ENCODE measurements at places on chromosomes 3 and 15.

DNA sequence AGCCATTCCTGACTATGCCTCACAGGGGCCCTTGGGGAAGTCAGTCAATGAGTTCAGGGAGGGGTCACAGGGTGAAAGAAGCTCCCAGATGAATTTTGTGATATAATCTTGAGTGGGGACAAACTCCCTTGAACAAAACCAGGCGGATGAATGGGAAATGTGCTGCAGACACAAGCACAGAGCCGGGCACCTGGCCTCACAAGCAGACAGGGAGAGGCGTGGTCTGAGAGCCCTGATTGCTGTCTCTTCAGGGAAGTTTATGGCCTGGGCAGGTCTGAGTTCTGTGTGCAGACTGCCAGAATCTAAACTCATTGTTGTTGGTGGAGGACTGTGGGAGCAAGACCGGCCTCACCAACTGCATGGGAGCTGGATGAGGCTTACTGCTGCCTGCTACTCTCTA is 591.8 kb downstream of the EPHA3 start:
- DNase-seq, result no peak

GRCh38 chr3:111566844-111567243 is 24.8 kb downstream of the CD96 start:
- no peak for DNase-seq

DNA sequence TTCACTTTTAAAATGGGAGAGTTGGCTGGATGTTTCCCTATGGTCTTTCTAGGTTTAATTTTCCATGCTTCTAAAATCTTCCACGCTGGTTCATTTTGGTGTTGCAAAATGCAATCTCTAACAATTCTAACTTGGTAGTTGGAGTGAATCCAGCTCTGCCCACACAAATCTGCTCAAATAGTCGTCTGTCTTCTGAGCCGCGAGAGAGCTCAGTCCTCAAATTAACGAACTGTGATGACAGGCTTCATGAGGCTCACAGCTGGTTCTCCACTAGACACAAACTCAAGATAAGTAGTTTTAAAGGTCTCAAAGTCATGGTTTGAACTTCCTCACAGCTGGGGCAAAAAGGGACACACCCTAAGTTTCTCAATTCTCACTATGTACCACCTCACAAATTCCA is 178.6 kb upstream of the LYSMD4 start:
- DNase-seq, result no peak

DNA sequence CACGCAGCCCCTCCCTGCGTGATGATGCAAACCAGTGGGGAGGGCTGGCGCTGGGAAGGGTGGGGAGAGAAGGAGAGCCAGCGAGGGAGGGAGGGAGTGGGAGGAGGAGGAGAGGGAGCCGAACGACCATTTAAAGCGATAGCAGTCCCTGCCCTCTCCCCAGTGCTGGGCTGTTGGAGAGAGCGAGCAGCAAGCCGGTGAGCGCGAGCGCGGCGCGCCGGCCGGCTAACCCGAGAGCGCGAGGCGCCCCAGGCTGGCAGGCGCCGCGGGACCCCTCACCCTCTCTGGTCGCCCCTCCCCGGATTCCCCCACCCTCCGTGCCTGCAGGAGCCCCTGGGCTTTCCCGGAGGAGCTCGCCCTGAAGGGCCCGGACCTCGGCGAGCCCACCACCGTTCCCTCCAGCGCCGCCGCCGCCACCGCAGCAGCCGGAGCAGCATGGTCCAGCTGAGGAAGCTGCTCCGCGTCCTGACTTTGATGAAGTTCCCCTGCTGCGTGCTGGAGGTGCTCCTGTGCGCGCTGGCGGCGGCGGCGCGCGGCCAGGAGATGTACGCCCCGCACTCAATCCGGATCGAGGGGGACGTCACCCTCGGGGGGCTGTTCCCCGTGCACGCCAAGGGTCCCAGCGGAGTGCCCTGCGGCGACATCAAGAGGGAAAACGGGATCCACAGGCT is at the start of gene GRM7:
TSS of gene GRM7 (plus strand) at position 162 of the 671 bp plus-strand sequence.
- DNase-seq, result no peak

DNA sequence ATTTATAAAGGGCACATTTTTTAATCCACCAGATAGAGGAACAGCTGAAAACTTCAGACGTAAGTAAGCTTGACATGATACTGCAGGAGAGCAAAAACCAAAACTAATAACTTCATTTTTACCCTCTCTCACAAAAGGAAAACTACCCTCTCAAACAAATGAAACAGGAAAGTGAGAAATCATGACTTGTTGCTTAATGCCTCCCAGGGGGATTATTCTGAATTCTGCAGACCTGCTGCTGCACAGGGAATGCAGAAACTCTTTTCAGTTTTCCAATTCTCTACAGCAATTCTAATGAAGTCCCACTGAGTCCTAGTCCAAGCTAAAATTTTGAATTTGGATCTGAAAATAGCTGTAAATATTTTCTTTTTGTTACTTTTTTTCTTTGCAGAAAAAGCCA is 637.1 kb upstream of the CCDC54 start:
- DNase-seq, result no peak

DNA sequence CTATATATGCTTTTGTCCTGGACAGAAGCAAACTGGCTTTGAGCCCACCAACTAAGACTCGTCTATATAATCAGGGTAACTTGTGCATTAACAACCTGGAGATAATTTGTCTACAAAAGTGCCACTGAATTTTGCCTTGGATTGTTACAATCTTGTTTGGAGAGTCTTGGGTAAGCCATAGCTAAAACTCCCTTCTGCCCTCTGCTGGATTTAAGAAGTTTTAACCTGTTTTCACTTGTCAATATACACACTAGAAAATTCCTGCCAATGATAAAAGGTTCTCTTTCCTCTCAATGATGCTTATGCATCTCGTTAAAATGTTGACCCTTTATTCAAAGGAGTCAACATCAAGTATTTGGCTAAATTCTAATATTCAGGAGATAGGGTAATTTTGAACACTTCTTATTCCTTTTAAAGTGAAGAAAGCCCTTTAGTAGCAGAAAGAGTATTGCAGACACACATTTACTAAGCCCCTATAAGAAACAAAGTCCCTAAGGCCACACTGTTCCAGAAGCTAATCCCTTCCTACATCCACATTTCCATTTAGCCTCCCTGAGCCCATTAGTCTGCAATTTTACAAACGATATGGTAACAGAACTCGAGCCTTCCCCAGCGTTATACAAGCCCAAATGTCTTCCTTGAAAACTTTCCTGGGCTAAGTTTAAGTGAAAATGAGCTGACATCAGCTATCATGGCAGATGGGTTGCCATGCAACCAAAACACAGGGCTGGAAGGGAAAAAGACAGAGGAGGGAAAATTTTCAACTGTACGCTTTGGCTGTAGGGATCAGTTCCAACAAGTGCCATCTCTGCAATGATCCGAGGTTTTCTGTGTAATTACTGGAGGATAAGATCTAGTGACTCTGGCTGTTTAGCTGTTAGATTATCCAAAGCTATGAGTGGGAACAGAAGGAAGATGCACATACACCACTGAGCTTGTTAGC is 75.9 kb upstream of the FGF12 start:
- peak; percentile 53 for DNase-seq

DNA sequence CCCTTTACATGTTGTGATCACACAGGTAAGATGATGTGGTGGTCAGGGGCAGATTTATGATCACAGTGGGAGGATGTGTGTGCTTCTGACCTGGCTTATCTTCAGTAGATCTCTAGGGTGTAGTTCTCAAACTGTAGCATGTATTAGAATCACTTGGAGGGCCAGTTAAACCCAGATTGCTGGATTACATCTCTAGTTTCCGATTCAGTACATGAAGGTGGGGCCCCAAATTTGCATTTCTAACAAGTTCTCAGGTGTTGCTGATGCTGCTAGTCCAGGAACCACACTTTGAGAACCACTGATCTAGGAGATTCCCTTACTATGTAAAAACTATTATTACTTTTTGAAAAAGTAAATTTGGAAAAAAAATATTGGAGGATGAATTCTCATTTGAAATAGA is 199.3 kb upstream of the GOLIM4 start:
- DNase-seq, result no peak

GRCh38 chr3:55619046-55619808 is 132.1 kb upstream of the WNT5A start:
- no peak for DNase-seq

- peak; percentile 74 for DNase-seq
Measured at GRCh38 chr3:143824735-143825385, 23.4 kb downstream of the SLC9A9 start.

DNA sequence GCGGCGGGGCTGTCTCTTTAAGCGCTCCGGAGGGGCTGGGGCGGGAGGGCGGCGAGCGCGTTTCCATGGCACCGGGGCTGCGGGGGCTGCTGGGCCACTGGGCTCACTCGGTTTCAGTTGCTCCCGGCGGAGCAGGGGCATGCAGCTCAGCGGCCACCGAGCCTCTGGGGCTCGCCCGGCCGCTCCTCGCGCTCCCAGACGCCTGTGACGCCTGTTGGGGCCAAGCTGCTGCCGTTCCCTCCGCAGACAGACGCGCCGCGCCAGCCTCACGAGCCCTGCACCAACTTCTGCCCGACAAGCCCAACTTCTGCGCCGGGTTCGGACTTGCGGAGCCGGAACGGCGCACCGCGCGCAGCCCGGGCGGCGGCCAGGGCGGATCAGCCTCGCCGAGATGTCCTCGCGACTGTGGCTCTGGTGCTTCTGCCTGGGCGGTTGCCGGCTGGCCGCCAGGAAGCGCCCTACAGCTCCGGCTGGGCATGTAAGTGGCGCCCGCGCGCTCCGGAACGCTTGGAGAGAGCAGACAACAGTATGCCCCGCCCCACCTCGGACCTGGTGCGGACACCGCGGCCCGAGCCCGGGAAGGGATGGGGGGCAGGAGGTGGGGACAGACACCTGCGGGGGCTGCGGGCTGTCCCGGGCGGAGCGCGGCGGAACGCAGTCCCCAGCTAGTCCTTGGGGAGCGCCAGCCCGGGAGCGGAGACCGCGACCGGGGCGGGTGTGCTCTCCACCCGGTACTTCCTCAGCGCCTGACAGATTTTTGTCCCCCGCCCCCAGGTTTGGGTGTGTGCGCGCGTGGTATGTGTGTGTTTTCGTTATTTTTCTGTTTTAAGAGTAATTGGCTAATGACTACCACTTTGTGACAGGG is 154.1 kb upstream of the GOLIM4 start:
- DNase-seq, result peak; percentile 88

DNA sequence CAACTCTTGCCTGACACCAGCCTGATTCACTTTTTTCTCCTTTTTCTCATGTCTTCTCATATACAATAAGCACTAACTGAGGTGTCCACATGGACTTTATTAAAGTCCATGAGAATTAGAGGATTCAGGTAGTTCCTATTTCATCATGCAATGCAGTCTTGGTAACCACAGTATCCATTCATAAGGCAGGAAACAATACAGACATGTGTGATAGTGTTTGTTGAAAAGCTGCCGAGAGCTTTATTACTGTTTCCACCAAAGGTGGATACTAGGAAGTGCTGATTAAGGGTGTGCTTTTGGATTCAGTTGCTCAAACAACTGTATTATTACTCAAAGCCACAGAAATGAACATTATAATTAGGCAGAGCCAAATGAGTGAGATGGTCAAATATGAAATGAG is 5.3 kb downstream of the CASR start:
- no peak for DNase-seq

DNA sequence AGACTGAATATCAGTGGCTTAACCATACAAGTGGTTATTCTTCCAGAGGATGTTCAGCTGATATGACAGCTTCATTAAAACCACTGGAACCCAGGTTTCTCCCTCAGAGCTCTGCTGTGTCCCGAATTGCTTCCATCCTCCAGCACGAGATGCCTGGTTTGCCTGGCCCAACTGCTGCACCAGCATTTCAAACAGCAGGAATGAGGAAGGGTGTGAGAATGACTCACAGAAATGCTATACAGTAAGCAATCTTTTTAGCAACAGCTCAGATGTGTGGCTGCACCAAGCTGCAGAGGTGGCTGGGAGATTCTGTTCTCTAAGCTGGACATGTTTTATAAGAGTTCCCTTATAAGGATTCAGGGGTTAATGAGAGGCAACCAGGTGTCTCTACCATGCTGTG is 271.0 kb downstream of the GABRG3 start:
- DNase-seq, result no peak

DNA sequence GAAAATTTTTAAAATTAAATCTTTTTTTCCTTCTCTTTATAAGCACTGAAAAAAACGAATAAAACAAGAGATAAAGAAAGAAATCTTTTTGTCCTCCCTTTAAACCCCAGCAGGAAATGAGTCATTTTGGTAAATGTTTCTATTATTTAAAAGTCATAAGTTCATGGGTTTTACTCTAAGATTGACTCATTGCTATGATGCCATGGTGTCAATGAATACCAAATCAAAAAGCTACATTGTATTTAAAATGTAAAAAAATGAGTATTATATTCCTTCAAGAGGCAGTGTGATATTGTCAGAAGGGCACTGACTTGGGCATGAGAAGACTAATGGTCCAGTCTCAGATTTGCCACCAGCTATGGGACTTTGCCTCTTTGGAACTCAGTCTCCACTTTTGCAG is 303.4 kb upstream of the DNAJC19 start:
- DNase-seq, result no peak

DNA sequence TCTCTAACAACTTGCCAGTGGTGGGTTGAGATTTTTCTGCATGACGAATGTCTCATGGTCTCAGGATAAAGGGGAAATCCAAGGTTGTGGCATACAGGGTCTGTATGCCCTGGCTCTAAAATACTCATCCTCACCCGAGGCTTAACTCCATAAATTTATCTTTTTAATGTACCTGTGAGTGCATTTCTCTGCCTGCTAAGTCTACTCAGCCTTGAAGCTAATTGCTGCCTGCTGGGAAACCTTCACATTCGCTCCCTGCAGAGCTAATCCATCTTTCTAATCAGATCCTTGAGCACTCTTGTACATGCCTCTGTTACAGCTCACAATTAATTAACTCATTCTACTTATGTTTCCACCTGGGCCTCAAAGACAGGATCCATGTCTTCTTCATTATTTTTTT is 93.8 kb downstream of the CMSS1 start:
- DNase-seq, result no peak

- no peak for DNase-seq
Measured at GRCh38 chr3:196440696-196441095, 8.5 kb upstream of the UBXN7 start.

GRCh38 chr3:193736616-193737015 is 143.6 kb downstream of the OPA1 start:
- DNase-seq, result no peak

DNA sequence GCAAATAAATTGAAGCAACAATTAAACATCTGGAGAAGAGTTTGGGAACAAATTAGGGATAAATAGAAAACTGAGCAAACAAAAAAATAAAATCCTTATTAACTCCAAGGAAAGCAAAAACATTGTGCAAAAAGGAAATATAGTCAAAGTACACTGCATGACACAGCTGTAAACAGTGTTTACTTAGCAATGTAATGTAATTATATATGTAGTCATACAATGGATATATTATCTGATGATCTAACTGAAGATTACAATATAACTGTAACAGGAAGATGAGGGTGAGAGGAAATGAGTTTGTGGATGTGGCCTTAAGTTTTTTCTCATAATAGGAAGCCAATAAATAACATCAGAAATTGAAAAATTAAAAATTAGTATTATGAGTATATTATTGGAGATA is 42.5 kb downstream of the SCN10A start:
- no peak for DNase-seq

DNA sequence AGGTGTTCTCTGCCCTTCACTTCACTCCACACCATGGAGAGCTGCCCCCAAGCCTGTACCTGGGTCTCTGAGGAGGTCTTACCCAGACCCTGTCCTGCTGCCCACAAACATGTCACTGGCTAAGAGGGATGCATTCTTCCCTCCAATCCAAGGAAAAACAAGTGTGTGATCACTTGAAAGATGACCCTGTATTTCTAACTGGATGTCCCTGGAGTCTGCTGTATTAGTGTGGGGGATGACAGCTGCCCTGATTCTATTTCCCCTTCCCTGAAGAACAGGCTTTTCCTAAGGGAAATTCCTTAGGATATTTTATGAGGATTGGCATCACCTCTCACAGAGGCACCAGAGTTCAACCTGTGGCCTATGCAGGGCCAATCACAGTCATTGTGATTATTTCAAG is 55.0 kb upstream of the GATA2 start:
- no peak for DNase-seq

- no peak for DNase-seq
Measured at GRCh38 chr3:99635348-99635747, 3.0 kb upstream of the COL8A1 start.

All from NCI-H446 (cell line).